ENCODE measurements at places on chromosomes 2 and 18.

GRCh38 chr2:102848366-102848839, 86.6 kb downstream of the TMEM182 start:
- DNase-seq, result no peak

GRCh38 chr2:69275490-69275889, 111.5 kb downstream of the GFPT1 start:
- no peak for DNase-seq

- no peak for DNase-seq
These were observed 2.9 kb downstream of the MEX3C start for GRCh38 chr18:51194604-51195003.

GRCh38 chr18:22609642-22610041, 191.9 kb upstream of the CTAGE1 start:
- DNase-seq, result no peak

DNA sequence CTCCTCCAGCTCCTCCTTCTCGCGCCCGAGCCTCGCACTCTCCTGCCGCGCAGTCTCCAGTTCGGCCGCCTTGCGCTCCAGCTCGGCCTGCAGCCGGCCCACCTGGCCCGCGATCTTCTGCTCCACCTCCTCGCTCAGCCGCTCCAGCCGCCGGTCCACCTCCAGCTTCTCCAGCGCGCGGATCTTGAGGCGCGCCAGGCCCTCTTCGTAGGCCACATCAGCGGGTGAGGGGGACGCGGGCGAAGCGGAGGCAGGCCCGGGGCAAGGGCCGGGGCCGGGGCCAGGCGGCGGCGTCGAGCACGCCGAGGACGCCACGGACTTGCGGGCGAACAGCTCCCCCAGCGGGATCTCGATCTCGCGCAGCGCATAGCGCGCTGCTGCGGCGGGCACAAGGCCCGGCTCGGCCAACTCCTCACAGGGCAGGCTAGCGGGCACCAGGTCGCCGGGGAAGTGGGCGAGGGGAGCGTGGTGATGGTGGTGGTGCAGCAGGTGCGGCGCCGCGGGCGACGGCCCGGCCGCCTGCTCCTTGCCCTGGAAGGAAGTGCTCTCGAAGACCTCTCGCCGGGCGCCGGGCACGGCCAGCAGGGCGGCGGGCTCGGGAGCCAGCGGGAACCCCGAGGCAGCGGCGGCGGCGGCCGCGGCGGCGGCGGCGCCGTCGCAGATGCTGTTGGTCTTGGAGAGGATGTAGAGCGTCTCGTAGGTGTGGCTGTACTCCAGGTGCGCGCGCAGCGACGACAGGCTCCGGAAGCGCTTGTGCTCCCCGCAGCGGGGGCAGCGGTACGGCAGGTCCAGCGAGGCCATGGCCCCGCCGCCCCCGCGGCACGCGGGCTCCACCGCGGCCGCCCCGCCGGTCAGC, 15.2 kb downstream of the FBXO41 start:
- DNase-seq, result peak; percentile 51

DNA sequence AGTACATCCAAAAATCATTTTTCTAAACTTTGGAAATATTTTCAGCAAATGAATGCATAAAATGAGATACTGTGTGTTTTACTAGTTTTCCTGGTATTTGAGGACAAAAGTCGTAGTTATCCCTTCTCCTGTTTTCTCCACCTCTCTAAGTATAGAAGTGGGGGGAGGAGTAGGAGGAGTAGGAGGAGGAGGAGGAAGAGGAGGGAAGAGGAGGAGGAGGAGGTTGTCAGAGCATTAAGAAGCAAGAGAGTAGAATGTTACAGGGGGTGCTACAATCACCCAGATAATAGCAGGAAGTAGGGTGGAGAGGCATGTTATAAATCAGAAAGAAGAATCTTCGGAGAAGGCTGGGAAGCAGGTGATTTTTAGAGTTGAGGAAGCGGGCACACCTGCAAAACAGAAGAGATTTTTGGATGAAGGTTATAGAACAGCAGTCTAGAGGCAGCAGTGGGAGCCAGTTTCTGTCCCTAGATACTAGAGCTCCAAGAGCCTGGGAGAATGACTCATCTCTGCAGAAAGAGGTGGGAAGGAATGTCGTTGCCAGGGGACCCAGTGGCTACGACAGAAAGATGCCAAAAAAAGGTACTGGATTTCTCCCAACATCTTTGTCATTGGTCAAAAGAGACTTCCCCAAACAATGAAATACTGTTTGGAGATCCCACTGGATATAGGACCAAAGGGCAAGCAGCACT, 44.2 kb upstream of the AQP4 start:
- DNase-seq, result no peak

Measured in stimulated activated CD8-positive, alpha-beta memory T cell treated with anti-CD3 and anti-CD28 coated beads, Interleukin-2, amount 100 ng/mL, for 1 hour (primary cell).